Thyroid gland (tissue), 4 donors: ENCODE measurements at places on chromosomes 16 and 17. TPM values are rescaled to one million over a fixed set of nuclear protein-coding genes. Genes with fewer than 3 reads are reported as not detected.

DNA sequence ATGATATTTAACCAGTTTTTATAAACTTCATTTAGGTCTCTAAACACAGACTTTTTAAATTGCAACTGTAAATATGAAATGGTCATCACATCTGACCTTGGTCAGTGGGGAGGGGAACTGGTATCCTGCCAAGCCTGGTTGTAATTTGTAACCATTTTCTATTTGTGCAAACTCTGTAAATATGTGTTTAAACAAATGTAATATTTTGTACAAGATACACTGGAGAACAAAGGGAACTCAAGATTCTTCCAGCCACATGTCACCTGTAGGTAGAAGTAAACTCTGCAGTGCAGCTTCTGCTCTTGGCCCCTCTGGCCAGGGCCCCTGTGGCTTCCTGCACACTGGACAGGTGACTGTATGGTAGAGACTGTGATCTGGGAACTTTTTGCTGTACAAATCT, 35.8 kb downstream of the AKAP1 start:
- no peak overlapping the region for H3K4me3 ChIP-seq
- DNase-seq = no peak
- no peaks in the 10 kb centered on the region for H3K27me3 ChIP-seq
- H3K27ac ChIP-seq = no peak overlapping the region

- H3K27me3 ChIP-seq = peaks cover 15% of the 10 kb centered on the region
- no peak overlapping the region for H3K27ac ChIP-seq
- no peak for DNase-seq
- no peak overlapping the region for H3K4me3 ChIP-seq
- no peaks in the 10 kb centered on the region for H3K36me3 ChIP-seq
- peaks cover 11% of the 10 kb centered on the region for H3K4me1 ChIP-seq
These were observed 2.1 kb downstream of the PPP1R1B start for GRCh38 chr17:39628655-39629493.

The ACAP1 gene
- 0.89 TPM for total RNA-seq

DNA sequence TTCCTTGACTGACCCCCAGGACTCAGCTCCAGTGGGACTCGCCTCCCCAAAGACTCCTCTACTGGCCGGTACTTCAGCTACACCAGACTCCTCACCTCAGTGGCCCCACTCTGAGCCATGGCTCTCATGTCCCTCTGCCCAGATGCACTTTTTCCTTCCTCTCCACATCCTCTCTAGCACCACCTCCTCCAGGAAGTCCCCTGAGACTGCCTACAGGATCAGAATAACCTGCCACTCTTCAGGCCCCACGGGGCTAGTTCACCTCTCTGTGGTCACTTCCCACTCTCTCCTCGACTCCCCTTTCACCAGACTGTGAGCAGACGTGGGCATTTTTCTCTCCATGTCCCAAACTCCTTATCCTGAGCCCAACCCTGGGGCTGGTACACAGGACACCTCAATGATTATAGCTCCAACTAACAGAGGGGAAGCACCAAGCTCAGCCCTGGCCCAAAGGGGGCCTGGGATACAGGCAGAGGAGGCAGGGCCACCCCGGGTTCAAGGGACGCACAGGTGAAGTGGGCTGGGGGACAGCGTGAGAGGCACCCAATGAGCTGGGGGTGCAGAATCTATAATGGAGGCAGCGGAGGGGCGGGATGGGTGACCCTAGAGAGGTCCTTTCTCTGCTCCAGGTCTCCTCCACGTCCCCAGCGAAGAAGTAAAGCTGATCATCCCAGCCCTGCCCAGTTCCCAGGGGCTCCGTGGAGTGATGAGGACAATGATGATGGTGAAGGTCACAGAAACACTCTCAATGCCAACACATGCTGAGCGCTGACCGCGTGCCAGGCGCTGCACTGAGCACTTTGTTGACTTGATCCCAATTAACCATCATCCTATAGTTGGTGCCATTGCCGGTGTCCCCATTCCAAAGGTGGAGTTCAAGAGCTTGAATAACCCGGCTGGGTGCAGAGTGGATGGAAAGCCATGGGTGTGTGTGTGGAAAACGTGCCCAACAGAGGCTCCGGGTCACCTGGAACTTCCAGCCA, 3.9 kb downstream of the TRPV3 start:
- no peak for DNase-seq
- H3K4me3 ChIP-seq = no peak overlapping the region
- H3K27ac ChIP-seq = no peak overlapping the region
- H3K36me3 ChIP-seq = no peaks in the 10 kb centered on the region
- H3K27me3 ChIP-seq = no peaks in the 10 kb centered on the region

The SCN4A gene
- total RNA-seq = 2.4 TPM

- no peaks in the 10 kb centered on the region for H3K36me3 ChIP-seq
- H3K27me3 ChIP-seq = no peaks in the 10 kb centered on the region
- H3K4me1 ChIP-seq = peaks cover 27% of the 10 kb centered on the region
- no peak for DNase-seq
These were observed 33.9 kb upstream of the CDRT4 start for GRCh38 chr17:15501282-15501681.

DNA sequence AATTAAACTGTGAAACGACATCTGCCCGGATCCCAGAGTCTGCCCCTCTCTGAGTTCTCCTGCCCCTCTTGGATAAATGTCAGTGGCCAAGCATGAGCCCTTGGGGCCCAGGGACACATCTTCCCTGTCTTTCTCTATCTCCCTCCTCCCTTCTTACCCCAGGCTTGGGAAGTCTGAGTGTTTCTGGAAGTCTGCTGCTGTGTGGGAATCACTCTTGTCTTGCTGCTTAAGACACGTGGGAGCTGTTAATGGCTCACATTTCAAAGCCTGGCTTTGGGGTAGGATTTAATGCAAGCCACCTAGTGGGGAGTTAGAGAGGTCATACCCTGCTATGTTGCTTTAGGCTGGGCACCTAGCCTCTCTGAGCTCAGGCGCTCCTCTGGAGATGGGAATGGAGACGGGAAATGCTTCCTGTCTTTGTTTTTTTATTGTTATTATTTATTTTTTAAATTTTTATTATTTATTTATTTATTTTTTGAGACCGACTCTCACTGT, 218.5 kb upstream of the CIBAR2 start:
- no peak for DNase-seq
- no peak overlapping the region for H3K27ac ChIP-seq
- H3K27me3 ChIP-seq = no peaks in the 10 kb centered on the region

The TNRC6C gene
- total RNA-seq = 9.1 TPM

DNA sequence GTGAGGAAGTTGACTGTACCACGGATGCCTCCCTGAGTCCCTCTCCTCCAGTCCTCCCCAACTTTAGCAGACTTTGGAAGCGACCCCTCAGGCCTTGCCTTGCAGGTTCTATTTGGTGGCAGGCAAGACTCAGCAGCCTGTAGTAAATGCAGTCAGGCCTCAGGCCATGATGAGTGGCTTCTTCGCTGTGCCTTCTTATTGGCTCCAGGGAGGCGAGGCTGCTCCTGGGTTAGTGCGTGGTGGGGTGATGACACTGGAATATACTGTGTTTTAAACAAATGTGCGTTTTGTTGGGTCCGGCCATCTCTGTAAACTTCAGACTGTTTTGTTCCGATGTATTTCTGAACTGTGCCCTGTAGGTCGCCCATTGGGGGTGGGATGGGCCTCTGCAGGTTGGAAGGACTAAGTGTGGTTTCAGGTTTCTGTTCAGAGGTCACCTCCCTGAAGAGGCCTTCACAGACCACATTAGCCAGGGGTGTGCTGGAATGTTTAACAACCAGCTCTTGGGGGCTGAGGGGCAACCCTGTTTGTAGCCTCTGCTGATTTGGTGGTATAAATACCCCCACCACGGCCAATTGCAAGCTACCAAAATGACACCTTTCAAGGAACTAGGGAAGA, 62.5 kb downstream of the CYLD start:
- no peak overlapping the region for H3K4me3 ChIP-seq
- DNase-seq = no peak
- no peak overlapping the region for H3K27ac ChIP-seq
- no peaks in the 10 kb centered on the region for H3K36me3 ChIP-seq

DNA sequence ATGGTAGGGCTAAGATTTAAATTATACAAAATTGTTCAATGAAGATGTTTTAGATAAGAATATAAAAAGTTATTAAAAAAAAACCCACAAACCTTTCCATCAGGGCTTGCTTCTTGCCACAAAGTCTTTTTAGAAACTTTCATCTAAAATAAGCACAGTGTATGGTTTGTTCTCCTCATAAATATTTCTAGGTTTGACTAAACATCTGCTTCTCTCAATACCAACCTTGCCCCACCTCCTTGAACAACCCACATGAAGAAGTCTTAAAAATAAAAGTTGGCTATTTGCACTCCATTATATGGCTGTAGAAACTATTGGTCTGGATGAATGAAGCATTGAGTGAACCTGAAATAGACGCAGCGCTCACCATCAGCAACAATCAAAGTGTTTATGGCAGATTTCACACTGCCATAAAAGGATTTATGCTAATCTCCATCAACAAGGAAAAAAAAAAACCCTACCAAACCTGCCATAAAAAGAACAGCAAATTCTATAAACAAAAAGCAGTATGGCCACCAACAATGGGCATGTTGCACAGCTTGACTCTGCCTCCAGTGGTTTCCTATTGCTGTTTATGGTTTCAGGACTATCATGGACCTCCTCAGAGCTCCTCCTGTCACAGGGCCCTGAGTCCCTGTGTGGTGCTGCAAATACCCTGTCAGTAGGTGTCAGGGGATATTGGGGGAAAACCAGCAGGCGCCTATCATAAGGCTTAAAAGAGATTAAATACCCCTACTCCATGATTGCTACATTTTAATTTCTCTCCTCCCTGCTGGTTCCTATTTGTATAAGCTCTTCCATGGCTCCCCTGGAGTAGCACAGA, 37.6 kb downstream of the SNX11 start:
- no peaks in the 10 kb centered on the region for H3K36me3 ChIP-seq
- no peaks in the 10 kb centered on the region for H3K27me3 ChIP-seq
- no peak overlapping the region for H3K4me3 ChIP-seq
- DNase-seq = no peak

- no peak overlapping the region for H3K27ac ChIP-seq
- peak; percentile 30 for DNase-seq
- H3K27me3 ChIP-seq = no peaks in the 10 kb centered on the region
- H3K4me3 ChIP-seq = no peak overlapping the region
- no peaks in the 10 kb centered on the region for H3K36me3 ChIP-seq
These were observed 189.9 kb downstream of the FTO start for GRCh38 chr16:53893731-53894435.

DNA sequence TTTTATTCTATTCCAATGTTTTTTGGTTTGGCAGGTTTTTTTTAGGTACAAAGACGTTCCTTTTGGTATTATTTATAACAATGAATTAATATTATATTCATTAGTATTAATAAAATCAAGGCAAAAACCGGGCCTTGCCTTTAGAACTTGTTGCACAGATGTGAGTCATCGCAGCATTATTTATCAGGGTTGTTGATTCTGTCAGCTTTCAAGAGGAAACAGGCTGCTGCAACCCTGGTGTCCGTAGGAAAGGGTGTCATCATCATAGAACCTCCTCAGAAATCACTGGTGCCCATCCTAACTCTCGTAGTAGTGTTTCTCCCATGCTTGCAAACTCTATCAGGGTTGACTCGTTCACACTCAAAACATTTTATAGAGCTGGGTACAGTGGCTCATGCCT, 10.2 kb upstream of the LRRC37B start:
- H3K36me3 ChIP-seq = peaks cover 22% of the 10 kb centered on the region
- no peaks in the 10 kb centered on the region for H3K27me3 ChIP-seq
- H3K27ac ChIP-seq = no peak overlapping the region
- no peak overlapping the region for H3K4me3 ChIP-seq
- no peaks in the 10 kb centered on the region for H3K4me1 ChIP-seq
- no peak for DNase-seq

- no peak overlapping the region for H3K4me3 ChIP-seq
- peaks cover 17% of the 10 kb centered on the region for H3K36me3 ChIP-seq
- no peak overlapping the region for H3K27ac ChIP-seq
These were observed 12.1 kb downstream of the ABCA3 start for GRCh38 chr16:2328428-2328827.

DNA sequence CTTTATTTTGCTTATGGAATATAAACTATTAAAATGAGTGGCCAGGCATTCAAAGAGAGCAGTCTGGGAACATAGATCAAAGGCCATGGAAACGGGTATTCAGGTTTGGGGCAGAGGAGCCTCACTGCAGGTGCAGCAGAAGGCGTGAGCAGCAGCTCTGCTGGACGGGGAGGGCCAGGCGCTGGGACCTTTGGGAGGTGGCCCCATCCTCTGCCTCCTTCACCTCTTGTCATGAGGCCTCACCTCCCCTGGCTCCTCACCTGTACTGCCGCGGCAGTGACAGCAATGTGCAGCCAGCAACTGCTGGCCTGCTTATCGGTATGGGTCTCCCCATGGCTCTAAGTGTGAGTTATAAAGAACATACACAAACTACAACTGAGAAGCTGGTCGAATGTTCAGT, 109.4 kb downstream of the CDK5R1 start:
- no peak overlapping the region for H3K4me3 ChIP-seq
- H3K27ac ChIP-seq = no peak overlapping the region
- H3K4me1 ChIP-seq = no peaks in the 10 kb centered on the region
- H3K27me3 ChIP-seq = no peaks in the 10 kb centered on the region

The RAD51C gene
- 13.3 TPM for total RNA-seq

DNA sequence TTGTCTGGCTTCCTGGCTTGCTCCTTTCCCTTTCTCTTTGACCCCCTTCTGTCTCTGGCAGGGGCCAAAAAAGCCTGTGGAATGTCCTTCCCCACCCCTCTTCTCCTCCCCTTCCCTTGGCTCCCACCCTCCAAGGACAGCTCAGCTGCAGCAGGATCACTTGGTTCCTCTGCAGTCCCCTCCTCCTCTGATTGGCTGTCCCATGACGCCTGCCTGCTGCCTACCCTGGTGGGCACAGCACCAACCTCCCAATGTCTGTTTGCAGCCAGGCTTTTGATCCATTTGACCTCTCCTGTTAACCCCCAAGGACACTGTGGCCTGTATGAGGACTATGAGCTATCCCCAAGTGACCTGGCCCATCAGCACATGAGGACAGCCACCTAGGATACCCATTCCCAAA, 14.8 kb upstream of the MTMR4 start:
- no peak overlapping the region for H3K4me3 ChIP-seq
- no peaks in the 10 kb centered on the region for H3K27me3 ChIP-seq
- no peak overlapping the region for H3K27ac ChIP-seq
- H3K36me3 ChIP-seq = no peaks in the 10 kb centered on the region
- H3K4me1 ChIP-seq = peaks cover 6% of the 10 kb centered on the region
